ENCODE measurements at places on chromosomes 2 and 18.

- DNase-seq, result no peak
Observed at GRCh38 chr2:23467618-23468017, 82.6 kb downstream of the KLHL29 start.

GRCh38 chr2:112047537-112048235 is 7.4 kb upstream of the TMEM87B start:
- no peak for DNase-seq

GRCh38 chr2:119316066-119316465 is 50.6 kb downstream of the C2orf76 start:
- DNase-seq, result no peak

DNA sequence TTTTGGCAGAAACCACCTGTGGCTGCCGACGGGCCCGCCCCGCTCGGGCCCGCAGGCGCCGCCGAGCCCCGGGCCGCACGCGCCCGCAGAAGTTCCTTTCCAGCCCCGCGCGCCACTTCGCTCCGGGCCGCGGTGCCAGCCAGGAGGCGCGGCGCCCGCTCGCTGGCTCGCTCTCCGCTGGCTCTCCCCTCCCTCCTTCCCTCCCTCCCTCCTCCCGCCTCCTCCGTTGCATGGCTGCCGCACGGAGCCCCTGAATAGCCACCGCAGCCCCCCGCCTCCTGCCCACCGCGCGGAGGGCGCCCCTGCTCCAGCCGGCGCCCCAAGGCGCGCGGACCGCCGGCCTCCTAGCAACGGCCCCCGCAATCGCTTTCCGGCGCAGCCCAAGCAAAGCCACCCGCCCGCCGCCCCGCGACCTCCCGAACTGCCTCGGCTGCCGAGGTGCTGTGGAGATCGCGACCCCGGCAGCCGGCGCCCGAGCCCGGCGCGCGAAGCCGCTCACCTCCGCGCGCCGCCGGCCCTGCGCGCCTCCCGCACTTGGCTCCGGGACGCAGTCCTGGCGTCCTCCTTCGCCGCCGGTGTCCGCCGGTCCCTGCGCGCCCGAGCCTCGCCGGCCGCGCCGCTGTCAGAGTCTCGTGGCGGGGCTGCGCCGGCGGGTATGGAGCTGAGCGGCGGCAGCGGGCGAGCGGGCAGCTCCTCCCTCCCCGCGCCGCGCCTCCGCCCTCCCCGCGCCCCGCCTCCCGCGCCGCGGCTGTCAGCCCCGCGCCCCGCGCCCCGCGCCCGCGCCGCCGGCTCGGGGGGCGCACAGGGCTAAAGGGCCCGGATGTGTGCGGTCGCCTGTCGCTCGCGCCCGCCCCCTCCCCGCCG is at the start of gene ZBTB7C:
Gene ZBTB7C (minus strand): TSS at position 657 of the 864 bp plus-strand sequence.
- DNase-seq, result no peak

- DNase-seq, result no peak
Observed at GRCh38 chr2:202118168-202118567, 45.1 kb downstream of the KIAA2012 start.

DNA sequence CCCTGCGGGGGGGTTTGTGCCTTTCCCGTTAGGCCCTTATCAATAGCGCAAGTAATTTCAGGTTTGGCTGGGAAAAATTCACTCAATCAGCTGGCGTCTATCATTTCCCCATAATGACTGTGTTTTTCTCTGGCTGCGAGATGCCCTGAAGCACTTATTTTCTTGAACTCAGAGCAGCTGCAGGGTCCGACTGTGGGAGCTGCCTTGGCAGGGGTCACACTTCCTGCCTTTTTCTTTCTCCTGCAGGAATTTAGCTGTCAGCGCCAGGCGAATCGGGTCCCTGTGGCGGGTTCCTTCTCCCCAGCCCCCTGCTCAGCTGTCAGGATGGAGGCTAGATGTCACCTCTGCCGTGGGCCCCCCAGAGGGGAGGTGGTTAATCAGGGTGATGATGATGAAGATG is 81.3 kb upstream of the HPCAL1 start:
- DNase-seq, result no peak

DNA sequence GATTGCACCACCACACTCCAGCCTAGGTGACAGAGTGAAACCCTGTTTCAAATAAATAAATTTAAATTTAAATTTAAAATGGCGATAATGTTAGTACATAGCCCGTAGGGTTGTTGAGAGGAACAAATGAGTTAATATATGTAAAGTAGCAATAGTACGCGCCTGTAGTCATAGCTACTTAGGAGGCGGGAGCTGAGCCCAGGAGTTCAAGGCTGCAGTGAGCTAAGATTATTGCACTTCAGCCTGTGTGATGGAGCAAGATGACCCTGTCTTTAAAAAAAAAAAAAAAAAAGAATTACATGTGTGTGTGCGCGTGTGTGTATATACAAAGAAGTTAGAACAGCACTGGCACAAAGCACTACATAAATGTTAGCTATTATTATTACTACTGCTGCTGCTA is 117.4 kb upstream of the ARL5A start:
- no peak for DNase-seq

GRCh38 chr2:147679955-147680531 is 164.8 kb upstream of the ACVR2A start:
- no peak for DNase-seq

GRCh38 chr18:3753106-3753505 is 303.1 kb downstream of the TGIF1 start:
- DNase-seq, result no peak

DNA sequence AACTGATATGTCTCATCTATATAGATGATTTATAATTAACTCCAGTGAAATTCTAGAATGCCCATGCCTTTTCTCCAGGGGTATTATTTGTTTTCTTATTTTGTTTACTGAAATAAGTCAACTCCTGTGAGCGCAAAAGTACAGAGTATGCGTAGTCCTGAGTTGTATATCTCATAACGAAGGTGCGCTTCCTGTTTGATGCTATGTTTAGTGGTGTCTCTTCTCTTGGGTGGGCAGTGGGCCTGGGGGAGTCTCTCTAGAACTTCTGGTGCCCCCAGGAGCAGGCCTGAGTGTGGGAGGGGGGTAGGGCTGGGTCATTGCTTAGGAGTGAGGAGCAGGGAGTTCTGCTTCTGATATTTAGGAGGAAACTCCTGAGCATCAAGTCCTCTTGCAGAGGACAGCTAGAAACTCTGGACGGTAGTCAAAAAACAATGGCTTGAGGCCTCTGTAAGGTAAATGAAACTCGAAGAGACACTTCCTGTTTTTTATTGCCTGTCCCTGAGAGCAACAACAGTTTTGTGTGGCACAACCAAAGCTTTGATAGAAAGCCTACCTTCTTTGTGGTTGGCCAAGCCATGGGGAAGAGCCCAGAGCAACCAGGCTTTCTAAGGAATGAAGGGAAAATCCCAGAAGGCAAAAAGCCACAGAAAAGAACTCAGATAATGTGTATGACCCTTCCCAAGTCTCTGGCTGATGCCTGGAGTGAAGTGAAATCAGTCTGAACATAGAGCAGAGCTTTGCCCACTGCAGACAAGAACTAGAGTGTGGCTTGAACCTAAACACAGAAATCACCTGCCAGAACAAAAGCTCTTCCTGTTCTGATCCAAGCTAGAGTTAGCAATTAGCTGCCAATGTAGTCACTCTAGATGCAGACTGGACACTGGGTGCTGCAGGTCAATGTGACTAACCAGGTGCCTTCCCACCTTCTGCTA is 8.5 kb upstream of the SP140L start:
- DNase-seq, result peak; percentile 43

DNA sequence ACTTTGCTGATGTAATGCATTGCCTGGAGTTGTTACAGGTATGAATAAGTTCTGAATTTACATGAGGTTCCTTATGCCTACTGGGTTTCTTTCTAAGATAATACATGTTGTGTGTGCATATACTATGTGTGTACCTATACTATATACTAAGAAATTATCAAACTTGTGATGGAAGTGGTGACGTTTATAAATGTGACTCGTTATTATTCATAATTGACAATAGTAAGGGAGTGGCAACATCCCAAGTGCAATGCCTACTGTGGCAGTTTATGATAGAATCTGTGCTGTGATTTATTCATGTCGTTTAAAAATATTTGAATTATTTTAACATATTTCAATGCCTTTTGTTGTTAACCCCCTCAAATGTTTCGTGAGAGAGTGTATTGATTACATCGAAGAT is 29.9 kb downstream of the MYOM1 start:
- DNase-seq, result no peak

DNA sequence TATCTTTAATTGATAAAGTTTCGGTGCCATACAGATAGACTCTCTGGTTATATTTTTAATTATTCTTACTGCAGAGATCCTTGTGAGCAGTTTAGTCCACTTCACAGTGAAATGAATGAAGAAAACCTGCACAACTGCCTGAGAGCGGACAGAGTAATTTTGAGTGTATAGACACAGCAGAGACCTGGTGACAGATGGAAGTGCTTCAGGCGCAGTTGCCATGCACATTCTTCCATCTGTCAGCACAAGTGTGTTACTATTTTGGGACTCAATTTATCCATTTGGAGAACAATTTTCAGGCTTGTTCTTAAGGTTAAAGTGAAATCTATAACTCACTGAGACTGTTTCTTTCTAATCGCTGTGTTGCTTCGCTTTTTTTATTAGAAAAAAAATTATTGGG is 147.8 kb upstream of the SPHKAP start:
- DNase-seq, result no peak

- no peak for DNase-seq
Observed at GRCh38 chr2:71240794-71241193, 13.9 kb upstream of the PAIP2B start.

GRCh38 chr2:200446612-200447011 is 63.3 kb downstream of the KCTD18 start:
- no peak for DNase-seq

DNA sequence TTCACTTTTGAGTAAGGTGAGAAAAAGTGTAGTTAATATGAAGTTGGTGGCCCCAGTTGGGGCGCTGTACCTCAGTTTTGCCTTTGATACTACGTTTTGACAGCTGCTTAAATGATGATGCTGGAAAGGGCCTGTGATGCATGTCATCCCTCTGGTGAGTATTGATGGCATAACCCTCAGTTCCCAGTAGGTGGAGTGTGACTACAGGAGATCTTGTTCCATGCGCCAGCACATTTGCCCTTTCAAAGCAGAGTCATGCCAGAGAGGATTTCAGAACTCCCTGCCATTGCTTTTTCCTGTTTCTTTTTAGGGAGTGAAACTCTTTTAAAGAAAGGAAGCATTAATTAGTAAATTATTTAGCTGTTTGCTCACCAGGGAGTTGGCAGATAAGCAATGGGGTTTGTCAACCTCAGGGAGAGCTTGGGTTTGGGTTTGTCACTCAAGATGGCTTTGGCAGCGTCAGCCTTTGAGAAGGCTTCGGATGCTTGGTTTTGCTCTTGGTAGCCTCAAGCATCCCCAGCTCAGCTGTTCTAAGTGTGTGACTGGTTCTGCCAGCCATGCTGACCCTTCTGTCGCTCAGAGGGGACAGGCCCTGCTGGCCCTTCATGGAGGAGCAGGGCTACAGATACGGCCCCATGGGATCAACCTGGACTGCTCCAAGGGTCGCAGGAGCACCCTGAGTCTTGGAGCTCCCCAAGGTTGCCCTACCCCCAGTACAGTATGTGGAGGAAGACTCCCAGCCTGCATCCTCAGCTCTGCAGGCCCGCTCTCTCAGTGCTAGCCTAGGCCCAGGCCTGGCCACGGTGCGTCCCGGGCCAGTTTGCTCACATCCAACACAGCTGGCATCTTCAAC is 29.1 kb downstream of the ARMC9 start:
- DNase-seq, result peak; percentile 73

DNA sequence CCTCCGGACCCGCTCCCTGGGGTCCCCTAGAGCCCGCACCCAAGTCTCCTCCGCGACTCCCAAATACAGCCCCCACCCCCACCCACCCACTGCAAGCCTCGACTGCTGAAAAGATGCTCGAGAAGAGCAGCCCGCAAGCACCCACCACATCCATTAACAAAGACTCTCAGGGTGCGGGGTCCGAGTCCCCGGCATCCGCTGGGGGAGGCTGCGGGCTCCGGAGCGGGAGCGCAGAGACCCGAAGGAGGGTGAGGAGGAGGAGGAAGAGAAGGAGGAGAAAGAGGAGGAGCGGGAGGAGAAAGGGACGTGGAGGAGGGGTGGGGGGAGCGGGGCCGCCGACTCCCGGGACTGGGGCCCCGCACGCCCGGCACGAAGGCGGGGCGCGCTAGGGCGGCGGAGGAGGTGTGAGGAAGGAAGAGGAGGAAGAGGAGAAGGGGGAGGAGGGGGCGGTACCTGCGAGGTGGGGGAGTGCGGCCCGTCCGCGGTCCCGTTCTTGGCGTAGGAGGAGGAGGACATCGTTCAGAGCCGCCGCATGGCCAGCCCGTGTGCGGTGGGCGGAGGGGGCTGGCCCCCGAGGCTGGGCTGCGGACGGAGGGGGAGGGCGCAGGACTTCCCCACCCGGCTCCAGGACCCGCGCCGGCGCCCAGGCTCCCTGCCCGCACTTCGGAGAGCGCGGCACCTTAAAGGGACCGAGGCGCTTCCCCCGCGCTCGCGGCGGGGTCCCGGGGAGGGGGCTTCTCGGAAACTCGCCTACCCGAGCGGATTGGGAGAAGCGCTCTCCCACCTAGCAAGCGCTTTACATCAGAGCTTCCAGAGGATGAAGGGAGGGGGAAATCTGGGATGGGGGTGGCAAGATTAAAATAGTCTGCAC is at the start of gene CACNB4:
Gene CACNB4 (minus strand): TSS at position 549 of the 871 bp plus-strand sequence.
- DNase-seq, result no peak

GRCh38 chr2:219490186-219490585 is 8.5 kb upstream of the GMPPA start:
- no peak for DNase-seq

DNA sequence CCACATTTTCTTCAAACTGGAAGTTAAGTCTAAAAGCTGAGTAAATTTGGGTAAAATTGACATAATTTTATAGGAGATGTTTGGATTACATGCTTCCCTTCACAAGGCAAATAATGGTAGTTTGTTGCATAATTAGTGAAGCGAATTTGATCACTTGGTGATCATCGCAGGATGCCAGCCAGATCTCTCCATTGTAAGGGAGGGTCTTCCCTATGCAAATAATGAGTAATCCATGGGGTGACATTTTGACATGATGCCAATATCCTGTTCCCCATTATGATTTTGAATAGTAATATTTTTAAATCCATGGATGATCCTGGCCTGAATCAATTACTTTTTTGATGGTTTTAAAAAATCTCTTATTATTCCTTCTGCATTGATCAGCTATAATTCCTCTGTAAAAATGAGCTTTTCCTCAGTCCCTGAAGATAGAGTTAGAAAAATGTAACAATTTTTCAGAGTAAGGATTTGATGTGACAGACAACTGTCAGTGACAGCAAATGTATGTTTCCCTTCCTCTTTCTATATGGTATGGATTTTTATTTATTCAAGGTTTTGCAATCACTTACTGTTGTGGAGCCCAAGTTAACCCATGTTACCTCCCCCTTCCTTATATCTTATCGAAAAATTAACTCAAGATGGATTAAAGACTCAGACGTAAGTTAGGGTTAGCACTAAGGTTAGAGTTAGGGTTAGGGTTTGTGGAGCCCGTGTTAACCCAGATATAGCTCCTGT is 21.4 kb downstream of the CCL20 start:
- DNase-seq, result no peak

DNA sequence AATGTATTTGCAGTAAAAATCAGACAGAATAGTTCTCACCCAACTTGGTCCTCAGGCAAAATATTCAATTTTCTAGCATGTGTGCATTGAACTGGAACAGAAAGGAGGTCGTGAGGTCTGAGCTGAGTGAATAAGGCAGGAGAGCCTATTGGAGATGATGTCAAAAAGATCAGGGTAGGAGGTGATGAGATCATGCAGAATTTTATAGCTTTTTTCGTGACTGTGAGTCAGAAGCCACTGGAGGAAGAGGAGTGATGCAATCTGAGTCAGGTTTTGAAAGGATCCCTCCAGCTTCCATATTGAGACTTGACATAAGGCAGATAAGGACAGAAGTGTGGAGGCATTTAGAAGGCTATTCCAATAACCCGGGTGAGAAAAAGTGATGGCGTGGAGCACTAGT is 299.5 kb upstream of the SOX11 start:
- DNase-seq, result no peak

- no peak for DNase-seq
Observed at GRCh38 chr2:9565436-9566153, 10.0 kb upstream of the ADAM17 start.

GRCh38 chr18:72811047-72811446 is 56.7 kb downstream of the NETO1 start:
- no peak for DNase-seq
